Esophagus squamous epithelium (tissue), 5 donors: ENCODE measurements at places on chromosomes 12 and 14.

- no peak for DNase-seq
These were observed 1.5 kb upstream of the FBRSL1 start for GRCh38 chr12:132488127-132489077.

GRCh38 chr12:124152731-124153130, 142.2 kb upstream of the RFLNA start:
- no peak for DNase-seq

- DNase-seq: no peak
These were observed 145.3 kb downstream of the SLC5A8 start for GRCh38 chr12:101064721-101065120.

DNA sequence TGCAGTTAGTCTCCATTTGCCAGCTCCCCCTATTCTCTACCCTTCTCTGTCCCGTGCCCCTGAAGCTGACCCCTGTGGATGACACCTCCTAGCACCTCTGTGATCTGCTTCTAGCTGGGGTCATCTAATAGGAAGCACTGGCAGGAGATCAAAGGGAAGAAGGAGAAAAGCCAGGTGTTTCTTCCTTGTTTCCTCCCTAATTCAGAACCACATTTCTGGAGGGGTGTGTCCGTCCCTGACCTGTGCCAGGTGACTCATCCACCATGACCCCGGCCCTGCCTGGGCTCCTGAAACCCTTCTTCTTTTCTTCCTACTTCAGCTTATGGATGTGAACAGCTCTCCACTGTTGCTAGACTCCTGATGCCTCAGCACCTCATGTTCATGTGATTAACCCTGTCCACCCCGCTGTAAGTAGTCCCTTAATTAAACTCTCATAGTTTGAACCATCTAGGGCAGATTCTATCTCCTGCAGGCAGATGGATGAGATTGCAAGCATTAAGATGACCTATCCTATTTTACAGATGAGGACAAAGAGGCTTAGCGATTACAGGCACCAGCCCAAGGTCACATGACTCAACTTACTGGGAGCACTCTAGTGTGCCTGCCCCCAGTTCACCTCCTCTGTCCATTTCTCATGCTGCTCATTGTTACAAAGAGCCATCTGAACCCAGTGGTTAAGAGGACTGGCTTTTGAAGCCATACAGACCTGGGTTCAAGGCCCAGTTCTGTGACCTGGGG, 770.5 kb downstream of the MED13L start:
- no peak for DNase-seq

DNA sequence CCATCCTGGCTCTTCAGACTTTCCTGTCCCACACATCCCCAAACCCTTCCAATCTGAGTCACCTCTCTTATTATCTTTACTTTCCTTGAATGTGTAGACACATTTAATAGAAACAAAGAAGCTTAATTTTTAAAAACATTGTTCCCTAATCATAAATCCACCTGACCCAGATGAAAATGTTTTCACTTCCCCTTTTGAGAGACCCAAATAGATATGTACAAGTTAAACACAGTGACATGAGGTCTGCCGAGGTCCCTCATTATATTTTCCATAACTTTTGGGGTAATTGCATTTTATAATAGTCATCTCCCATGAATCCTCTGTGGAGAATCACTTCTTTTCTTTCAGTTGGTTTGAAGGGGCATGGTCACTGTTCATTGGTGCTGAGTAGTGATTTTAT, 191.1 kb downstream of the GRIN2B start:
- no peak for DNase-seq

DNA sequence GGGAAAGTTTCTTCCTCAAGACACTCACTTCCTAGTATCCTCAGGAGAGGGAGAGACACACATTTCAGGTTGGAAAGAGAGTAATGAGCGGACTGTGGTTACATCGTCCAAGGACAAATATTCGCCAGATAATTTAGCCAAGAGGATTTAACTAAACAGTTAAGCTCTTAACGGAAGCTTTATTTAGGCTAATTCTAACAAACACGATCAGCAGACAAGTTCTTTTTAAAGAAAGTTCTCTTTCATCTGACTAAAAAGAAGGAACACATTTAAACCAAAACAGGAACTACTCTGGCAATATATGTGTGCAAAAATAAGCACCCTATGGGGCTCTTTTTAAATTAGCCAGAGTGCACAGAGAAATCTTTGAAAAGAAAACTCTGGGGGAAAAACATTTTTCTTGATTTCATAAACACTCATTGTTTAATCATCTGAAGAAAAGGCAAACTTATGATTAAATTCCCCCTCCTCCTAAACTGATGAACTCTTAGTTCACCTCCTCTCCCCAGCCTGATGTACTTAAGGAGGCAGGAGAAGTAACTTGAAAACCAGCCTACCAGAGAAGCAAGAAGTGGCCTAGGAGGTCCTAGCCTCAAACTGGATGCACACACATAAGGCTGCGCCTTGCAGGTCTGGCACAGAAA, 13.3 kb upstream of the BTG1 start:
- no peak for DNase-seq

DNA sequence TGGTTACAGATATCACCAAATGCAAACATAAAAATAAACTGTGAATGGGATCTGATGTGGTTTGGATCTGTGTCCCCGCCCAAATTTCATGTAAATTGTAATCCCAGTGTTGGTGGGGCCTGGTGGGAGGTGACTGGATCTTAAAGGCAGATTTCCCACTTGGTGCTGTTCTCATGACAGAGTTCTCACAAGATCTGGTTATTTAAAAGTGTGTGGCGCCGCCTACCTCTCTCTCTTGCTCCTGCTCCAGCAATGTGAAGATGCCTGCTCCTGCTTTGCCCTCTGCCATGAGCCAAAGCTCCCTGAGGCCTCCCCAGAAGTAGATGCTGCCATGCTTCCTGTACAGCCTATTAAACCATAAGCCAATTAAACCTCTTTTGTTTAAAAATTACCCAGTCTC, 47.8 kb downstream of the SLC25A21 start:
- DNase-seq: no peak

- no peak for DNase-seq
These were observed 93.1 kb downstream of the SLC5A8 start for GRCh38 chr12:101116911-101117310.

GRCh38 chr12:121259074-121259473, 37.4 kb downstream of the CAMKK2 start:
- no peak for DNase-seq

- DNase-seq: no peak
These were observed at the start of gene DIO2 for GRCh38 chr14:80211153-80212022. DIO2 (minus strand) TSS chr14:80211504; CDS start chr14:80211472, 32 bp downstream.

DNA sequence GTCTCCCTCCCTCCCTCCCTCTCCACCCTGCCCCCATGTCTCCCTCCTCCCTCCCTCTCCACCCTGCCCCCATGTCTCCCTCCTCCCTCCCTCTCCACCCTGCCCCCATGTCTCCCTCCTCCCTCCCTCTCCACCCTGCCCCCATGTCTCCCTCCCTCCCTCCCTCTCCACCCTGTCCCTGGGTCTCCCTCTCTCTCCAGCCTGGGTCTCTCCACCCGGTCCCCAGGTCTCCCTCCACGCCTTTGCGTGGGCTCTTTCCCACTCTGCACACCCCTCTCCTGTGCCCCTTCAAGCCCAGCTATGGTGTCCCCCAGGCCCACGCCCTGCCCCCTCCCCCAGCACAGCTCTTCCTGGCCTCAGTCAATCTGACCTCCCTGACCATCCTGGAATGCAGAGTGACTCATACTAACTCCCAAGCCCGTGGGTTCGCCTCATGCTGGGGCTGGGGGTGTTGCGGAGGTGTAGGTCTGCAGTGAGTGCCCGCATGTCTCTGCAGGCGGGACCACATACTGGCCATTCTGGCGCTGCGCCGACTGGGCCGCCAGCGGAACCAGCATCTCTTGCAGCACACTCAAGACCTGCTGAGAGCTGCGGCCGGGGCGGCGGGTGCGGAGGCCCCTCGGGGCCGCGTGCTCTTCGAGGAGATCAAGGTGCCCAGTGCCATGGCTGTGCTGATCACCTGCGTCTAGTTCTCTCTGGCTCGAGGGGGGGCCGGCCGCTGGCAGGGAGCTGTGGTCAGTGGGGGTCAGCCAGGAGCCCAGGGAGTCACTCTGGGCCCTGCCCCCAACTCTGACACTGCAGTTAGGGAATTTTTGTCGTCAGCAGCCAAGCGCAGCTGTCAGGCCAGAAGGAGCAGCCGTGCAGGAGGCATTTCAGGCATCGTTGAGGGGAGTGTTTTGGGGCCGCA, 13.5 kb upstream of the TNFAIP2 start:
- no peak for DNase-seq

DNA sequence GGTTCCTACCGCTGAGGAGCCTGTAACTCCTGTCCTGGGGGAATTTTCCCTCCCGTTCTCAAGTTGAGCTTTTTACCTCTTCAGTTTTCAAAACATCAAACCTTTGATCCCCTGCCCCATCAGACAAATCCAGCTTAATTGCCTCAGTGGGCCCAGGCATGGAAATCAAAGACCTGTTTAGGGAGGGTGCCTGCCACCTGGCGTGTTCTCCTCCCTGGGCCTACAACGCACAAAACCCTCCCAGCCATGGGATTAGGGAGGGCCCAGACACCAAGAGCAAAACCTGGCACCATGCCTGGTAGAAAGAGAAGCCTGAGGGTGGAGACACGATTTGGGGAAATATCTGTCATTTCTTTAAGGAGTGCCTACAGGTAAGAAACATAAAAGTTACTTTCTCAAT, 672.9 kb downstream of the BCL11B start:
- DNase-seq: no peak

- DNase-seq: no peak
These were observed 34.8 kb upstream of the MMP17 start for GRCh38 chr12:131793243-131794022.

GRCh38 chr12:115871714-115872113, 405.8 kb downstream of the MED13L start:
- DNase-seq: no peak

DNA sequence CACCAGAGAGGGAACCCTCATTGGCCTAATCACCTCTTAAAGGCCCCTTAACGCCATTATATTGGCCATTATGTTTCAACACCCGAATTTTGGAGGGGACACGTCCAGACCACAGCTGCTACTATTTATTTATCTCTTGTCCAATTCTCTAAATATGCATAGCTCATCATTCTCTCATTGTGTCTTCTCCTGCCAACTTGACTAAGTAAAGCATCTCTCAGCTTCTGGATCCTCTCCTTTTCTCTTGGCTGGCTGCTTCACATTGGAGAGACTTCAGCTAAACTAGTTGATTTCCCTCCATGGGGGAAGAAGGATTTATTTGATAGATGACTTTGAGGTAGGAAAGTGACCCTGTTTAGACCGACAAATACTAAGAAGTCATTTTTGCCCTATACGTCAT, 120.4 kb upstream of the KRR1 start:
- DNase-seq: no peak

DNA sequence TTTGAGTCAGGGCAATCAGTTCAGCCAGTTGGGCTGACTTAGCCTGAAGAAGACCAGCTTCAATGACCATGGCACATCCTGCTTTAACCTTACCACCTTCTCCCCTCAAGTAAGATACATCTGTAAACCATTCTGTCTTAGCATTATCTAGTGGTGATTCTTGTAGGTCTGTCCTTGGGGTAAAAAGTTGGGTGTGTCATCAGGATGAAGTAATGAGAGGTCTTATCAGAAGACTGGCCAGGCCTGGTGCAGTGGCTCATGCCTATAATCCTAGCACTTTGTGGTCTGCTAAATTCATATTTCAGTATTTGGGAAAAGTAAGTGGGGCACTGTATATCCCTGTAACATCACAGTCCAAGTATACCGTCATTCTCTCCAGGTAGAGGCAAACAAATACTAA, 19.1 kb downstream of the SINHCAF start:
- no peak for DNase-seq

DNA sequence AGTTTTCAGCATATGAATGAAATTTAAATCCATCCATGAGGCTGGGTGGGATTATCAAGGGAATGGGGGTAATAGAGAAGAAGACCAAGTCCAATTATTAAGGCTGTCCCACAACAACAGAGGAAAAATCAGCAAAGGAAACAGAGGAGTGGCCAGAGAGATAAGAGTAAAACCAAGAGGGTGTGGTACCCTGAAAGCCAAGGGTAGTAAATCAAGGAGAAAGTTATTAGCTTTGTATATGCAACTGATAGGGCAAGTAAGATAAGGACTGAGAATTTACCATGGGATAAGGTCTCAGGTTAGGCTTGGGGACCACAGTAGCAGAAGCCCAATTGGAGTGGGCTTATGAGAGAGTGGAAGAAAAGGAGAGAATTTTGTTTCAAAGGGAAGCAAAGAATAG, 134.5 kb downstream of the NUAK1 start:
- DNase-seq: no peak

DNA sequence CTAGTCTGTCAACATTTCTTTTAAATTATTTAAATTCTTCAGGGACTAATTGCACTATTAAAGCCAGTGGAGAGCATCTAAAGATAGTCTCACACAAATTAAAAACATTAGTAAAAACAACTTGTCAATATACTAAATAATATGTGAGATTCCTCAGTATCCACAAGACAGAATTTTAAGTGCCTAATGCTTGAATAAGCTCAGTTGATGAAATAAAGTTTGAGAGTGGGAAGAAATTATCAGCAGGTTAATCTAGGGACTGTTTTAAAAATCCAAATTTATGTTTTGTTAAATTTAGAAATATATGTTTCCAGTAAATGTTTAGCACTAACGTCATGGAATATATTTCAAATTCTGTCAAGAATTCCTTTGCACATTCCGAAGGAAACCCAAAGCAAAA, 105.2 kb downstream of the SLC41A2 start:
- no peak for DNase-seq

GRCh38 chr14:86518298-86518697, 988.4 kb downstream of the FLRT2 start:
- DNase-seq: no peak

GRCh38 chr14:99775351-99775750, 17.9 kb upstream of the EML1 start:
- DNase-seq: no peak

GRCh38 chr12:64670919-64671639, 60.8 kb downstream of the RASSF3 start:
- no peak for DNase-seq

- DNase-seq: no peak
These were observed 35.7 kb downstream of the CNTN1 start for GRCh38 chr12:40727774-40728483.

DNA sequence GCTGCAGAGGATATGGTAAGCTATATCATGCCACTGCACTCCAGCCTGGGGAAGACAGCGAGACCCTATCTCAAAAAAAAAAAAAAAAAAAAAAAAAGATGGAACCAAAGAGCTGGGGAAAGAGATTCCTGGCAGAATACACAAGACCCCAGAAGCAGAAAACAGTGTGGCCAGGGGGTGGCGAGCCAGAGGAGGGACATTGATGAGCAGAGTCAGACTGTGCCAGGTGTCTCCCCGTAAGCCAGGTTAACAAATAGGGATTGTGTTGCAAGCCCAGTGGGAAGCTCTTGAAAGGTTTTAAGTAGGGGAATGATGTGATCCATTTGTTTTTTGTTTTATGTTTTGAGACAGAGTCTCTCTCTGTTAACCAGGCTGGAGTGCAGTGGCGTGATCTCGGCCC, 56.1 kb downstream of the FIGNL2 start:
- DNase-seq: no peak

DNA sequence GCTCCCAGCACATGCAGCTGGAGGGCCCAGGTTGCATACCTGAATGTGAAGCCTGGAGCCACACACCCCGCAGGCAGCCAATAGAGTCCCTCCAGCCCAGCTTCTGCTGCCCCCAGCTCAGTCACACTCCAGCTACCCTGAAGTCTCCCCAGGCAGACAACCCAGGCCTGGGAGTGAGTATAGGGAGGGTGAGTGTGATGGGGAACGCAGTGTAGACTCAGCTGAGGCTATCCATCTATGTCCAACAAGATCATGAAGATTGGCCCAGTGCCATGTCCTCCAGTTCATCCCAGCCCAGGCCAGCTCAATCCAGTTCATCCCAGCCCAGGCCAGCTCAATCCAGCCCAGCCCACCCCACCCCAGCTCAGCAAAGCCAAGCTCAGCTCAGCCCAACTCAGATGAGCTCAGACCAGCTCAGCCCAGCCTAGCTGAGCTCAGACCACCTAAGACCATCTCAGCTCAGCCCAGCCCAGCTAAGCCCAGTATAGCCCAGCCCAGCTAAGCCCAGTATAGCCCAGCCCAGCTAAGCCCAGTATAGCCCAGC, 330.4 kb downstream of the TMEM121 start:
- DNase-seq: no peak
